Central memory CD4-positive, alpha-beta T cell (primary cell): ENCODE measurements at places on chromosomes 13 and 19.

DNA sequence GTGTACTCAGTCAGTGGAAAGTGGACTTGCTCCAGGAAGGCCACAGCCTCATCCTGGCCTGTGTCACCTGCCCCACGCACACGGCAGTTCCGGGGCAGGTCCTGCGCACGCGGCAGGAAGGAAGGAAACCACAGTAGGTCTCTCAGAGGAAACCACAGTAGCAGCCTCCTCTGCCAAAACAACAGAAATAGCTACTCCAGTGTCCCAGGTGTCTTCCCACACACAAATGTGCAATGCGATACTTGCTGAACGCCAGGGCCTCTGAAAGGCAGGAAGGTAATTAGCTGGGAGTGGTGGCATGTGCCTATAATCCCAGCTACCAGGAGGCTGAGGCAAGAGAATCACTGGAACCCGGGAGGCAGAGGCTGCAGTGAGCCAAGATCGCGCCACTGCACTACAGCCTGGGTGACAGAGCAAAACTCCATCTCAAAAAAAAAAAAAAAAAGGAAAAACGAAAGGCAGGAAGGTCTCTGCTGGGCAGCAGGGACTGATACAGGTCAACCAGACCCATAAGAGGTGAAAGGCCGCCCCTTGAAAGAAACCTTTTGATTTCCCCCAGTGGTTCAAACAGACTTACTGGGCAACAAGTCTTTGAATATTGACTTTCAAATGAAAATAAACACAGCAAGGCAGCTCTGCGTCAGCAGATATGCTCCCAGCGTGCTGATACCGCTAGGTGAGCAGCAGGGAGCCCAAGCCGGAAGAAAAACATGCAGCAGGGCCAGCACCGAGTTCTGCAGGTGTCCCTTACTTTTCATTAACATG is 49.5 kb downstream of the CRYL1 start:
- peak; percentile 85 for DNase-seq

DNA sequence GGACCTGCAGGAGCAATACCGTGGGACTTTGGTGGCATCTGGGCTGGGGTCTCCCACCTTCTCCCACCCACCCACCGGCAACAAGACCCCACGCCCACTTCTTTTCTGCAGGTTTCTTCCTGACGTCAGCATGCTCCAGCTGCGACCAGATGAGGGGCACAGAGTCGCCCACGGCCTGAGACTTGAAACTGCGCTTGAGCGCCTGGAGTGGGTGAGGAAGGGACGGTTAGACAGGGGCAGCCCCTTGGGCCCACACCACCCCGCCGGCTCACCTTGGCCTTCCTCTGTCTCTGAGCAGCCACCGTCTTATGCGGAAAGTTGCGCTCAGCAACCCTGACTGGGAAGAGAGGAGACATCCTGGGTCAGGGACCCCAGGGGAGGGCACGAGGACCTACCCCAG is 2.2 kb downstream of the GARIN5B start:
- DNase-seq = no peak

DNA sequence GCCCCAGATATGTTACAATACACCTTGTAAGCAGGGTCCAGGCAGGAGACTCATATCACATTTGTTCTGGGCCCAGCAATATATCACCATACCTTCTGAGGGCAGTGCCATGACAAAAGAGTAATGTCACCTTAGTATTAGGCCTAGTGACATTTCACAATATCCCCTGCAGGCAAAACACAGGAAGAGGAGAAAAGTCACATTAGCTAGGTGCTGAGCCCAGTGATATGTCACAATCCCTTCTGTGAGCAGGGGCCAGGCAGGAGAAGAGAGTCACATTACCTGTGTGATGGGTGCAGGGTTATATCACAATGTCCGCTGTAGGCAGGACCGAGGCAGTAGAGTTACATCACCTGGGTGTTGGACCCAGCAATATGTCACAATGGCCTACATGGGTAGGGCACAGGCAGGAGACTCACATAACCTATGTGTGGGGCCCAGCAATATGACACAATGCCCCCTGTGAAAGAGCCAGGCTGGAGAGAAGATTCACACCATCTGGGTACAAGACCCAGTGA is 12.4 kb upstream of the ZNF91 start:
- DNase-seq = no peak

DNA sequence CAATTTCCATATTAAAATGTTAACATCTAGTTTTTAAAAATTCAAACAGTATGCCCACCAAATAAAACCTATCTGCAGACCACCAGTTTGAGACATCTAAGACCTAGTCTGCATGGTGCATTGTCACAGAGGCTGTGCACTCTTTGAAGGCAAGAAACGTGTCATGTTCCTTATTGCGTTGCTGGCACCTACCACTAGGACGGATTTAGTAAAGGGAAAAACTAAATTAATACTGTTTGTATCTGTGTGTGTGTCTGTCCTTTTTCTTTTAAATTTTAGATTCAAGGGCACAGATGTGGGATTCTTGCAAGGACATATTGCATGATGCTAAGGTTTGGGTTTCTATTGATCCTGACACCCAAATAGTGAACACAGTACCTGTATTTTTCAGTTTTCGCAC is 481.4 kb downstream of the UQCRFS1 start:
- no peak for DNase-seq

DNA sequence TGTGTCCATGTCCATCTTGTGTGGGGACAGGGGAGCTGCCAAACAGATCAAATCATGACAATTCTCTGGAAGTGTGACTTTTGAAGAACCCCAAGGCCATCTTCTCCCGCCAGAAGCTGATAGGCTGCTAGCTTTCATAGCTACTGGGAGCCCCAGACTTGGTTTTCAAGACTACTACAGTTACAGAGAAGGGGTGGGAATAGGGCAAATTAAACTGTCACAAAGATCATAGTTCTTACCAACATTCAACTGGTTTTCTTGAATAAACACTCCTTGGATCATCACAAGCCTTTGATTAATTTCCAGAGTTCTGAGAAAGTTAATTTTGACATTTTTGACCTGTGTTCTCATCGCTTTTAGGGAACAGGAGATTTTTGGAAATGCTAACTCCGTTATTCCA is 67.8 kb upstream of the FARP1 start:
- DNase-seq = no peak

GRCh38 chr13:34864671-34865070 is 77.4 kb upstream of the NBEA start:
- DNase-seq = no peak

DNA sequence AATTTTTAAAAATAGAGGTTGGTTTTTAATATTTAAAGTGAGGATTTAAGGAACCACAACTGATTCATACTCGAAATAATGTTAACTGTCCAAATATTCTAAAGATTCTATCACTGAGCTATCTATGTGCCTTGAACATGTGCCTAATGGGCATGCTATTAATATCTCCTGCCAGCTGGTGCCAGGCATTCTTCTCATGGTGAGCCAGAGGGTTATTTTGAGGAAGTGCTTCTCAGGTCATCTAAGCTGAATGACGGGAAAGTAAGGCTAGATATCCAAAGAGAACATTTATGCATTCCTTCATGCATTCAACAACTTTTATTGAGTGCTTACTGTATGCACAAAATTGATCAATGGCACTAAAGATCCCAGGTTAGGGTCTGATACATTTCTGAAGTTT is 138.2 kb downstream of the PIBF1 start:
- no peak for DNase-seq

DNA sequence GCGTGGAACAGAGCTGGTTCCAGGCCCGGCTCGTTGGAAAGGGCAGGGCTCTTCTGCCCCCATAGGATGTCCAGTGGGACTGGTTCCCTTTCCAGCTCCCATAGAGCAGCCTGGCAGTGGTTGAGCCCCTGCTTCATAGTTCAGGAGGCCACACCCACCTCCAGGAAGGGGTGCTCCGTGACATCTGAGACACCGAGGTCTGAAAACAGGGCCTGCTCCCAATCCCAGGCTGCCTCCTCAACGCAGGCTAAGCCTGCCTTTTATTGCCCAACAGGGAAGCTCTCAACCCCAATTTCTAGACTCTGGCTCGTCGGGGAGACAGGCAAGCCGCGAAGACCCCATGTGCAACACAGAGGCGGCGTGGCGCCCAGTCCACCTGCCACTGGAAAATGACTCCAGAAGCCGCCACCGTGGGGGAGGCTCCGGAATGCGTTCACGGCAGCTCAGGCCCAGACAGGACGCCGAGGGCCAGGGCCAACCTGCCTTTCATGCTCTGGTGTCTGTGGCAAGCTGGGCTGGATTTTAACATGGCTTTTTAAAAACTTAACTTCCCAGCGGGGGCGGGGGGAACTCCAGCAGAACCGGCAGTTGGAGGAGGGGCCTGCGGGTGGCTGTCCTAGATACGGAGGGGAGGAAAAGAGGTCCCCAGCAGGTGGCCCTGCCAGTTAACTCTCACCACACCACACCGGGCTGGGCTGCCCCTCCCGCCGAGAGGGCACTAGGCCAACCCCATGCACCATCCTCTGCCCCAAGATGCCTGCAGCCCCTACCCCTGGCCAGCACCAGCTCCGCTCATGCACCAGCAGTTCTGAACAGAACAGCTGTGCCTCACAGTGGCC is 17.9 kb upstream of the TINCR start:
- peak; percentile 54 for DNase-seq
